ENCODE measurements at places on chromosomes 4 and X.

DNA sequence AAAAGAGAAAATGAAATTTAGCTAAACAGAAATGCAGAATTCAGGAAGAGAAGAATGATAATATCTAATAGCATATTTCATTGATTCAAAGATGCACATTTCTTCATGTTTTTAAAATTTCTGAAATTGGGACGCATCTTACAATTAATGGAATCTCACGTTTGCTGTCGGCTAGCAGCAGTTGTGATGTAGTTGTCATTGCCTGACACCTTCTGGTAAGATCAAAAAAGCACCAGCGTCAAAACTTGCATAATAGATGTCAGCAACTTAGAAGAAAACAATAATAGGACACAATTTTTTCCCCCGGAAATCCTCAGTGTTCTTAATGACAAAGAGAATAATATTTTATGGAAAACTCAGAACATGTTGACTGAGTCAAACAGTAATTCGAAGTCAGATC is 29.8 kb upstream of the SLC7A3 start:
- no peaks in the 10 kb centered on the region for H3K36me3 ChIP-seq
- H3K4me3 ChIP-seq, result no peak overlapping the region
- DNase-seq, result peak; percentile 6
- H3K4me1 ChIP-seq, result no peaks in the 10 kb centered on the region
- no peaks in the 10 kb centered on the region for H3K27me3 ChIP-seq
- H3K27ac ChIP-seq, result no peak overlapping the region

GRCh38 chr4:78244705-78245485 is 187.8 kb downstream of the FRAS1 start:
- H3K27me3 ChIP-seq, result no peaks in the 10 kb centered on the region
- DNase-seq, result peak; percentile 67
- H3K27ac ChIP-seq, result peak overlapping the region; percentile 87
- no peak overlapping the region for H3K4me3 ChIP-seq

DNA sequence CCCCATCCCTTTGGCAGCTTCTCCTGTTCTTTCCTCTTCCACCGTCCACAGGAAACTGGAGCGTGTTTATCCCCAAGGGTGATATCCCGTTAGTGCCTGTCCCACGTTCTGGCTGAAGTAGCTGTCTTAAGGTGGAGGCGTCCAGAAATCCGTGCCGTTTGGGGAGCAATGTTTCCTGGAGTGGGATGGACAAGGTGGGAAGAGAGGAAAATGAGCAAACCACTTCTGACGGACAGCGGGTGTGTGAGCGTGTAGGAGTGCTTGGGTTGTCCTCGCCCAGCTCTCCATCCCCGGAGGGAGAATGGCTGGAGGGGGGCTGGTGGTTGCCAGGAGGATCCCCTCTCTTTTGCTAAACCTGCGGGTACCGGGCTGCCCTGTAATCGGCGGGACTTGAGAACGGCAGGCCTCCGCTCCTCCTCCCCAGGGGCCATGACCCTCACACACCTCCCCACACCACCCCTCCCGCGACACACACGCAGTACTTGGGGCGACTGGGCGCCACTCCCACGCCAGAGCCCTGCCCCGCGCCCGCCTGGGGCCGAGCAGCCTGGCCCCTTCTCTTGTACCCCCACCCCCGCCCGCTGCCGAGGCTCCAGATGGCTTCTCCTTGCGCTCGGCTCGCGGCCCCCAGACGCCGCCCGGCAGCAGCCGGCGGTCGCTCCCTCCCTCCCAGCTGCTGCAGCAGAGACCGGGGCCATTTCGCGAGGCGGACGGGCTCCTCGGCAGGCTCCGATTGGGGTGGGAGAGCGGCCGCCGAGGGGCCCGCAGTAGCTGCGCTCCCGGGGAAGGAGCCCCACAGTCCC is 13.9 kb upstream of the PRDM8 start:
- H3K36me3 ChIP-seq, result no peaks in the 10 kb centered on the region
- DNase-seq, result peak; percentile 18
- peak overlapping the region; percentile 22 for H3K4me3 ChIP-seq
- H3K4me1 ChIP-seq, result peaks cover 3% of the 10 kb centered on the region
- no peak overlapping the region for H3K27ac ChIP-seq
- peaks cover 59% of the 10 kb centered on the region for H3K27me3 ChIP-seq

- no peaks in the 10 kb centered on the region for H3K27me3 ChIP-seq
- H3K4me1 ChIP-seq, result no peaks in the 10 kb centered on the region
- no peak for DNase-seq
These were observed 48.1 kb upstream of the ARHGEF6 start for GRCh38 chrX:136828830-136829229.

GRCh38 chrX:21376636-21377035 is 2.4 kb downstream of the CNKSR2 start:
- no peak for DNase-seq
- H3K36me3 ChIP-seq, result no peaks in the 10 kb centered on the region
- H3K4me1 ChIP-seq, result no peaks in the 10 kb centered on the region

DNA sequence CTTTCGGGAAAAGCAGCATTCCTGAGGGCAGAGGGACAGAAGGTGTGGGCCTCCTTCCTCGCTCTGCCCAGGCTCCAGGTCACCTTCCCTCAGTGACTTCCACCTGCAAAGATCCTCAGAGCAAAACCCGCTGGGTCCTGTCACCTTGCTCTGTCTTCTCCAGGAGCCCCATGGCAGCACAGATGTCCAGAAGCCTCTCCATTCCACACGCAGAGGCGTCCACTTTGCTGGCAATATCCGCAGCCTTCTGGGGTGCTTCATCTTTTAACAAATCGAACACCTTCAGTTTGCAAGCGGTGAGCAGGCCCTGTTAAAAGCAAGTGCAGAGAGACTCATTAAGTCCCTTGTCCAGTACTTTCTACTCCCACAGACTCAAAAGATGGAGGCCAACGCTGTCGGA is 27.3 kb downstream of the ASMTL start:
- H3K27ac ChIP-seq, result no peak overlapping the region
- H3K4me1 ChIP-seq, result no peaks in the 10 kb centered on the region
- no peak overlapping the region for H3K4me3 ChIP-seq
- DNase-seq, result no peak
- no peaks in the 10 kb centered on the region for H3K27me3 ChIP-seq

DNA sequence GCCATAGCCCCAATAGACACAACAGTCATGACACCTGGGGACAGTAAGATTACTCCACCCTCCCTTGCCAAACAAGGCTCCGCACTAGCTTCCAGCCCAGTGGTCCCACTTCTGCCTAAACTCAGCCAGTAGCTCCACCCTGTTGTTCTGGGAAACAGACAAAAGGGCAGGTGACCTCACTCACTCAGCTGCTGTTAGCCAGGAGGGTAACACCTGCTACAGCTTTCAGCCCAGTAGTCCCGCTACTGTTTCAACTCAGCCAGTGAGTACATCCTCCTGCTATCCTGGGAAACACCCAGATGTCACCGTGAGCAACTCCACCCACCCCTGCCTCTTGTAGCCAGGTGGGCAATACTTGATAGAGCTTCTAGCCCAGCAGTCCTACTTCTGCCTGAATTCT is 162.7 kb upstream of the CPXCR1 start:
- DNase-seq, result no peak
- H3K4me1 ChIP-seq, result no peaks in the 10 kb centered on the region
- no peak overlapping the region for H3K27ac ChIP-seq
- no peaks in the 10 kb centered on the region for H3K27me3 ChIP-seq

All from mesendoderm (in vitro differentiated cells).